ENCODE measurements at places on chromosomes 12 and 14. TPM values are rescaled to one million over a fixed set of nuclear protein-coding genes. Genes with fewer than 3 reads are reported as not detected.

ESRRB gene
- total RNA-seq, result 0.14 TPM

ANO2 gene
- total RNA-seq, result not detected

C12orf56 gene
- 2.8 TPM for total RNA-seq

KIF5A gene
- total RNA-seq, result under 0.01 TPM

HSPB8 gene
- 13.7 TPM for total RNA-seq

NT5DC3 gene
- total RNA-seq, result 10.9 TPM

RALGAPA1 gene
- total RNA-seq, result 21.7 TPM

CNTN1 gene
- 0.43 TPM for total RNA-seq

PIWIL1 gene
- not detected for total RNA-seq

ADAMTS20 gene
- not detected for total RNA-seq

TOMM20L gene
- not detected for total RNA-seq

ESR2 gene
- not detected for total RNA-seq

NEUROD4 gene
- total RNA-seq, result not detected

RARG gene
- 23.9 TPM for total RNA-seq
